ENCODE measurements at places on chromosomes 16 and 17.

DNA sequence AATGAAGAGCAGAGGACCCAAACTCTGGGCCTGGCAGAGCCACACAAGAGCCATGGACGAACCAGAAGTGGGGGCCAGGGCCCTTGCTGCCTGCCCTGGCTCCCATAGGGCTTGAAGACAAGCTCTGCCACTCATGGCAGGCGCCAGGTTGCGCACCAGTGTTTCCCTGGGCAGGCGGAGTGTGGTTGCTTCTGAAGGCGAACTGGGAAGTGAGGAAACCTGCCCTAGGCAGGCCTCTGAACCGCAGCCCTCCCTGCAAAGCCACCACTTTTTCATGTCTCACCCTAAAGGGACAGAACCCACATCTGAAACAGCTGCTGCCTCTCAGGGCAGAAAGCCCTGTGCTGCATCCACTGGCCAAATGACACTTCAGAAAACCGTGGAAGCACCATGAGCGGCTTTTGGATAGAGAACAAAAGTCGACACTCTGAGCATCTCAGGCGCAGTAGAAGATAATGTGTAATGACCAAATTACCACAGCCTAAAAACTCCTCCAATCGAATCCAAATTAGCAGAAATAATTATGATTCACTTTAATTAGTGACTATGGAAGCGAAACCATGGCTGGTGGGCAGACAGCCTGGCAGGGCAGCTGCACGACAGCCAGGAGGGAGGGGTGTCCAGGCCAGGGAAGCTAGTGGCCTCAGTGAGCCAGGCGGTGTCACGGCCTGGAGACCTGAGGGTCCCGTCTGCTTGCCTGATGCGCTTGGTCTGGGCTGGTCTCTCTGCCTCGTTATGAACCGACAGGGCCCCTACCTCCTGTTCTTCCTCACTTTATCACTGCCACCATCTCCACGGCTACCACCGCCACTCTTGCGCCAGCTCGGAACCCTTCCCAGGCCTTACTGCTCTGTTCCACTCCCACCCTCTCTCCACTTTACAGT is 59.1 kb downstream of the PRMT7 start:
- no peak for DNase-seq

DNA sequence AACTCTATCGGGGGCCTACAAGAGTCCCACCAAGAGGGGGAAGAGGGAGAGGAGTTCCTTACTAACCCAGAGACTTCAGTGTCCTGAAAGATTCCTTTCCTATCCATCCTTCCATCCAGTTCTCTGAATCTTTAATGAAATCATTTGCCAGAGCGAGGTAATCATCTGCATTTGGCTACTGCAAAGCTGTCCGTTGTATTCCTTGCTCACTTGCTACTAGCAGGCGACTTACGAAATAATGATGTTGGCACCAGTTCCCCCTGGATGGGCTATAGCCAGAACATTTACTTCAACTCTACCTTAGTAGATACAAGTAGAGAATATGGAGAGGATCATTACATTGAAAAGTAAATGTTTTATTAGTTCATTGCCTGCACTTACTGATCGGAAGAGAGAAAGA is 70.0 kb downstream of the CDK12 start:
- DNase-seq: no peak

GRCh38 chr17:64063088-64063487 is 42.7 kb upstream of the ICAM2 start:
- DNase-seq: no peak

DNA sequence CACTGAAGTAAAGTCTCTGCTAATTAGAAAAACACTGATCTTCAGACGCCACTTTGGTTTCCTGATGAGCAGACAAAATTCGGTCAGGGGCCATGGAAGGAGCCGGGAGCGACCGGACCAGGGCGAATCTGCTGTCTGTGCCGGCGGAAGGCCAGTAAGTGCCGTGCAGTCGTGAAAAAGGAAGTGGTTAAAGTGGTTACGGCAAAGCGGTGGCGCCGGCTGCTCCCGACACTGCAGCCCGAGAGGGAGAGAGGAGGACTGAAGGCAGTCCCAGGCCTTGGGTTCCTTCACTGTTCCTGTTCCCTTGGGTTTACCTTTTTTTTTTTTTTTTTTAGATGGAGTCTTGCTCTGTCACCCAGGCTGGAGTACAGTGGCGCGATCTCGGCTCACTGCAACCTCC is 17.3 kb upstream of the HEXD start:
- DNase-seq: no peak

DNA sequence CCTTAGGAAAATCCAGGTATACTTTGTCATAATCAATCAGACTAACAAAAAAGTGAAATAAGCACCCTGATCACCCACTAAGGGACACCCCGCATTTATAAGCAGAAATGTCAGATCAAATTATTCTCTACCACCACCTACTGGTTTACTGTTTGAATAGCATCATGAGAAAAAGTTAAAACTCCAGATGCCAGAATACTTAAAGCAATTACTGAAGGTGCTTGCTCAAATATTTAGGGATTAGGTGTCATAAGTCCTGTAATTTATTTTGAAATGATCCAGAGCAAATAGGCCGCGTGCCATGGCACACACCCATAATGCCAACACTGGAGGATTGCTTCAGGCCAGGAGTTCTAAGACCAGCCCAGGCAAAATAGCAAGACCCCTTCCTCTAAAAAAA is 2.3 kb downstream of the TOP2A start:
- DNase-seq: no peak

DNA sequence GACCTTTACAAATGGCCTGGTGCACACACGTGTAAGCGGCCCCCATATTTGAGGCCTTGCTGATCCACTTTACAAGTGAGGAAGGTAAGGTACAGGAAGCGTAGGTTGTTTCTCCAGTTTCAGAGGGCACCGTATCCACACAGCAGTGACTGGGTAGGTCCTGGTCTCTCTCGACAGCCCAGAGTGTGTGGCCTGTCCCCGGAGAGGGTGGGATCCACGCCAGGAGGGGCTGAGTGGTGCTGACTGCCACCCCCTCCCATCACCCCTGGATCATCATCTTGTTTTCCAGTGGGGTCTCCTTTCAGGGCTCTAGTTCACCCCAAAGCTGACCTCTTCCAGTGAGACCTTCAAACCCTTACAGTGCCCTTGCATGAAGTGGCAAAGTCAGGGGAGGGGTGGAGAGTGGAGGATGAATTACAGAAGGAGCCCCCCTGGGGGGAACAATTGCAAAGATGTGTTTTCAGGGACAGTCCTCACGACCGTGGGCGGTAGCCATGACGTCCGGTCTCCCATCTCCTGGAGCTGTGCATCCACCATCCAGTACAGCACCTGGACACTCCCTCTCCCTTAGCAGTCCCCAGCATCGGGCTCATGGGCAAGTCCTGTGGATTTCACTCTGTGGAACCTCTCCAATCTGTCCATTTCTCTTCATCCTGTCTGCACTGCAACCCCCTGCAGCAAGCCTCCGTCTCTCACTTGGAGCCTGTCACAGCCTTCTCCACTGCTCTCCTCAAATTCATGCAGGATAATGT is 4.5 kb upstream of the BANP start:
- no peak for DNase-seq

GRCh38 chr16:57627184-57627871 is 1.1 kb upstream of the ADGRG1 start:
- no peak for DNase-seq

GRCh38 chr17:39921323-39921722 is 2.9 kb upstream of the GSDMB start:
- no peak for DNase-seq
